Activated CD4-positive, CD25-positive, alpha-beta regulatory T cell treated with anti-CD3 and anti-CD28 coated beads, Interleukin-2, amount 50 U/mL, for 16 hours (primary cell): ENCODE measurements at places on chromosomes 5 and 9.

GRCh38 chr9:1002678-1003077, 26.2 kb downstream of the DMRT3 start:
- DNase-seq = no peak

GRCh38 chr9:115596021-115596745, 478.2 kb upstream of the TNC start:
- DNase-seq = no peak

GRCh38 chr5:17232405-17232804, 15.0 kb downstream of the BASP1 start:
- DNase-seq = no peak

- no peak for DNase-seq
Measured at GRCh38 chr9:14687042-14687719, 6.1 kb downstream of the ZDHHC21 start.
